Lung (tissue), 17 donors: ENCODE measurements at places on chromosomes 4 and X. TPM values are rescaled to one million over a fixed set of nuclear protein-coding genes. Genes with fewer than 3 reads are reported as not detected.

DNA sequence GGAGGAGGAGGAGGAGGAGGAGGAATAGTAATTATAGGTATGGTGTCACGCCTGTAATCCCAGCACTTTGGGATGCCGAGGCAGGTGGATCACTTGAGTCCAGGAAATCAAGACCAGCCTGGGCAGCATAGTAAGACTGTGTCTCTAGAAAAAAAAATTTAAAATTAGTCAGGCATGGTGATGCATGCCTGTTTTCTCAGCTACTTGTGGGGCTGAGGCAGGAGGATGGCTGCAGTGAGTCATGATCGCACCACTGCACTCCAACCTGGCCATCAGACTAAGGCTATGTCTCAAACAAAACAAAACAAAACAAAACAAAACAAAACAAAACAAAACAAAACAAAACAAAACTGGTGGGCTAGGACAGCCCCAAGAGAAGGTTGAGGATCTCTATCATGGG, 3.0 kb downstream of the STARD8 start:
- no peak for DNase-seq

GRCh38 chr4:148089624-148090023, 352.6 kb downstream of the NR3C2 start:
- DNase-seq = no peak

HHIP gene
- 86.5 TPM for total RNA-seq

ARMCX2 gene
- total RNA-seq = 58.4 TPM

MAN2B2 gene
- total RNA-seq = 12.2 TPM

MAGEA12 gene
- total RNA-seq = not detected

GRCh38 chr4:16199093-16199492, 27.2 kb downstream of the TAPT1 start:
- peak; percentile 66 for DNase-seq
